Activated naive CD8-positive, alpha-beta T cell treated with anti-CD3 and anti-CD28 coated beads for 36 hours (primary cell): ENCODE measurements at places on chromosomes 1 and 21. TPM values are rescaled to one million over a fixed set of nuclear protein-coding genes. Genes with fewer than 3 reads are reported as not detected.

DNA sequence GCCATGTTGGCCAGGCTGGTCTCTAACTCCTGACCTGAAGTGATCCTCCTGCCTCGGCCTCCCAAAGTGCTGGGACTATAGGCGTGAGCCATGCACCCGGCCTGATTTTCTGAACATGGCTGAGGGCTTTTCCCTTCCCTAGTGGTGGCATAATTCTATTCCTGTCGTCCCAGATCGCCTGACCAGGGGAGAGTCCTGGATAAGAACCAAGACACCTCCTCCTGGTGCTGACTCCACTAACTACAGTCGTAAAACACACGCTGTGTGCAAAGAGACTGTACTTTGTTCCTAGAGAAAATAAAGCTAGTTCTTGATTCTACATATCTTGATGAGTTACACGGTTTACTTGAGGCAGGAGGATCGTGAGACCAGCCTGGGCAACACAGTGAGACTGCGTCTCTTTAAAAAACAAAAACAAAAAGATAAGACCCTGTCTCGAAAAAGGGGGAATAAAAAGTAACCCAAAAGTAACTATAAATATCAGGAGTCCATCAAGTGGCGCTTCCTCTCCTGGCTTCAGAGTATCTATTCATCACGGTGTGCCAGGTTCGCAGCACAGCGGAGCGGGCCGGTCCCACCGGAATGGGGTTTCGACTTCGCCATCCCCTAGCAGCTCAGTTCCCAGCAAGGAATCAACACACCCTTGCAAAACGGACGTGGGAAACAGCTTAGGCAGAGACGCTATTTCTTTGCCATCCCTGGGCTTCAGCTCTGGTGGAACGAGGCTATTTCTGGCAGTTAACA is 973 bp downstream of the SDF4 start:
- DNase-seq: no peak

DNA sequence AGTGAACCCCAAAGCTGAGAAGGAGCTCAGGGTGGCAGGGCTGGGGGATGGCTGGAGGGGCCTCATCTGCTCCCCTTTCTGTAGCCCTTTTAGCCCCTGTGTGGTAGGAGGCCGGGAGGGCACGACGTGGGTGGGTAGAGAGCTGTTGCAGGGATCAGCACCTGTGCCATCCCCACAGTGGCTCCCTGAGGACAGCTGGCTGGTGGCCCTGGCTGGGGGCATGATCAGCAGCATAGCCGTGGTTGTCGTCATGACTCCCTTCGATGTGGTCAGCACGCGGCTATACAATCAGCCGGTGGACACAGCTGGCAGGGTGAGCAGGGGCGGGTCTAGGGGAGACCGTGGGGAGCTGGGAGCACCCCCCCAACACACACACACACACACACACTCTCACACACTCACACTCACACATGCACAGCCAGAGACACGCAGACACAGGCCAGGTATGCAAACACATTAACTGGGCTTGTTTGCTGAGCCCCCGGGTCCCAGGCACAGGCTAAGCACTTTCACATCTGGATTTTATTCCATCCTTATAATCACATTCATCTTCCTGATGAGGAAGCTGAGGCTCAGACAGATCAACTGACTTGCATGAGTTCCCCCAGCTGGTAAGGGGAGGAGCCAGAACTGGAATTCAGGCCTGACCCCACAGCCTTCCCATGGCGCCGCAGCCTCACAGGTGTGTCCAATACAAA is 2.5 kb downstream of the SLC25A34 start:
- DNase-seq: no peak

GRCh38 chr1:7107109-7107830 is 322.0 kb downstream of the CAMTA1 start:
- no peak for DNase-seq

GRCh38 chr1:119330466-119331189 is 38.0 kb upstream of the HAO2 start:
- DNase-seq: no peak

PGBD2 gene
- 4.4 TPM for total RNA-seq

GRCh38 chr1:44174630-44175029 is 33.2 kb upstream of the KLF18 start:
- no peak for DNase-seq

GRCh38 chr1:15755021-15755645 is 3.5 kb upstream of the FBLIM1 start:
- no peak for DNase-seq

C1orf185 gene
- total RNA-seq: not detected

DNA sequence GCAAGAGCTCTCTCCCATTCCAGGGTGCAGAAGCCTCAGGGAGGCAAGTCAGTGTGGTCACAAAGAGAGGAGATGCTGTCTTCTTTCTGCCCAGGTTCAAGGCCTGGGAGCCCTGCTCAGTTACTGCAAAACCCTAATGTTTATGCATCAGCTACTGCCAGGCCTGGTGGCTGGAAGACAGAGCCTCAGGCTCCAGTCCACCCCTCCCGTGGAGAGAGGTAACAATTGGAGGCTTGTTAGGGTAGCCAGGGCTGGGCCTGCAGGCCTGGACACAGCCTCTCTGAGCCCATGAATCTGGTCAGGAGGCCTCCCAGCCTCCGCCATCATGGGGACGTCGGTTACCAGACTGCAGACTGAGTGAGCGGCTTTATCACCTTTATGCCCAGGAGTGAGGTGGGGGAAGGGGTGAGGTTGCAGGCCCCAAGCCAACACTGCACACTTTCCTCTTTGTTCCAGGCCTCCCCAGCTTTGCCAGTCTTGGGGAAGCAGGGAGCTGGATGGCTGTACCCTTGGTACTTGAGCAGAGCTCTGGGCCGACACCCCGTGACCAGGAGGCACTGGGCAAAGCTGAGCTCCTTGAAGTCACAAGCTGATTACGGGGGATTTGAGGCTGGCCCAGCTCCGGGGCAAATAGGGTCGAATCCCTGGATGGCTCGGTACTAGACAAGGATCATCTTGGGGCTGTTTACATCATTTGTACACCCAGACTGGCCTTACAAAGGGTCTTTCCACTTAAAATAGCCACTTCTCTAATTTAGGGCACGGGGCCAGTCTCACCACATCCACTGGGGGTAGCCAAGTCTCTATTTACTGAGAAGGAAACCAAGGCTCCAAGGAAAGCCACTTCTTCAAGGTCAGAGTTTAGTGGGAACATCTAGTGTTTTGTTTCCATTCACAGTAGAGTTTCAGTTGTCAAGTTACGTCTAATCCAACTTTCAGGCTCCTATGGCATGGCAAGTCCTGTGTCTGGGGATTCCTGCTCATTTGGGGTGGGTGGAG is 5.2 kb downstream of the SLC2A1 start:
- DNase-seq: no peak

DNA sequence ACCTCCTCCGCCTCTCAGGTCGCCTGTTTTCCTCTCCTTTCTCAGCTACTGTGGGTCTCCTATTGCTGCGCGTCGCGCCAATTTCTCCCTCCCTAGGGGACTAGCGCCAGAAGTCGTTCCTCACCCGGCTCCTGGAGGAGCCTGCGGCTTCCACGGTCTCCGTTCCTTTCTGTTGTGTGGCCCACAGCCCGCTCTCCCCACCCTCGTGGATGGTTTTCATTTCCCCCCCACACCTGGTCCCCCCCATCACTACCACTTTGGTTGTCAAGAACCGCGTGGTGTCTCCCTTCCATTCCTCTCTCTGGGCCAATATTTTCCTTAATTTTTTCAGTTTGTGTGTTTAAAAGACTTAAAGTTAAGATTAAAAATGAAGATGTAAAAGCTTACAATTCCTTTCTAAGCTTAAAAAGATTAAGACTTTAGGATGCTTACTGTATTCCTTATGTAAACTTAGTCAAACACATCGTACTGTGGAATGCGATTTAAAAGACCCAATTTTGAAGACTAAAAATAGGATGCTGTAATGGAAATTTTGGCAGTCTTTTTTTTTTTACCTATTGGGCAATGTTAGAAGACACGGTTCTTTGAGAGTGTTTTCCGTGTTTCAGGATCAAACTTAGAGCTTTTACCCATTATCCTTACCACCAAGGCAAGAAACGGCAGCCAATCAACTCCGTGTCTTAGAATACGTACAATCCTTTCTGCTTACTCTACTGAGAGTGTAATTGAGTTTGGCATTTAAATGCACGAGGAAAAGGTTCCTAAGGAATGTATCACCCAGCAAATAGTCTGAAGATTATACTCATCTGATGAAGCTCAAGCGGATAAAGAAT is 773 bp downstream of the CNST start:
- no peak for DNase-seq

DNA sequence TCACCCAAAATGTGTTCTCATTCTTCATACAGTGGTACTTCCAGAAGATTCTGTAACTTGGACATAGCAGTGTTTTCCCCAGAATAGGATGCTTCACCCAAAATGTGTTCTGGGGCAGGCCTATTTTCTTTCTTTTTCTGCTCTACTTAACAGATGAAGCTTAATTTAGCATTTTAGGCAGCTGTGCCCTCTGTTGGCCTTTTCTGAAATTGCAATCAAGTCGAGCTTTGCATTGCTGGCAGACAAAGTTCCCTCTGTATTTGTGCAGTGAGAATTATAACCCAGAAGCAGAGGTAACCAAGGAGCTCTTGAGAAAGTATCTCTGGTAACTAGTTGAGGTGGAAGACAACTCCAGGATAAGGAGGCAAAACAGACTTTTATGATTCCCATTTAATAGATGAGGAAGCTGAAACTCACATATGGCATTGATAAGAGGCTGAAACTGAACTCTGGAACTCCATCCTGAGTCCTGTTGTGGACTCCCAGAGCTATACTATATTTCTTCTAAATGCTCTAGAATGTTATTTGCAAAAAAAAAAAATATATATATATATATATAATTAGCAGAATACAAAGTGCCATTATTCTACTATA is 50.3 kb upstream of the L1TD1 start:
- peak; percentile 11 for DNase-seq

- no peak for DNase-seq
Measured at GRCh38 chr1:27560268-27561123, 43.4 kb downstream of the AHDC1 start.

ACTN2 gene
- total RNA-seq: 0.38 TPM

SSX2IP gene
- 12.4 TPM for total RNA-seq

SLC1A7 gene
- not detected for total RNA-seq

GRCh38 chr21:33373451-33373850 is 29.8 kb upstream of the IFNGR2 start:
- no peak for DNase-seq

FGR gene
- total RNA-seq: 0.35 TPM

FCRL6 gene
- not detected for total RNA-seq
